ENCODE measurements at places on chromosomes 5 and 9.

- no peak for DNase-seq
Measured at GRCh38 chr9:125896404-125896803, 149.2 kb downstream of the PBX3 start.

DNA sequence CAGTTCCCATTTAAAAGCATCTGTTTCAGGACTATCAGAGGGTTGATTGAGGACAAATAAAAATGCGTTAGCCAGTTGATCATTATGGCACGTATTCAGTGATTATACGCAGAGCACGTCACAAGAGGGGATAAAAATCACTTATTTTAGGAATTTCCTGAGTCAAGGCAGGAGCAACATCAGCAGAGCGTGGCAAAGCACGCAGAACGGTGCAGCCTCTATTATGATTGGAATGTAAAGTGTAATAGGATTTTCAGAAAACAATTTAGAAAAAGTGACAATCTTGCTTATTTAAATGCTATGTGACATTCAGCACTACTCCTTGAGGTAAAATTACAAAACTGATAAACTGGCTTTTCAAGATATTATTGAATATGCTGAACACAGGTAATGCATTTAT, 413.6 kb upstream of the DAP start:
- DNase-seq: no peak

- no peak for DNase-seq
Measured at GRCh38 chr9:6788162-6789016, 30.6 kb downstream of the KDM4C start.

- DNase-seq: no peak
Measured at GRCh38 chr5:34706084-34706483, 50.0 kb downstream of the RAI14 start.

- DNase-seq: no peak
Measured at GRCh38 chr5:55572600-55572999, 37.8 kb upstream of the PLPP1 start.
